ENCODE measurements at places on chromosomes 16 and 17.

GRCh38 chr17:64128787-64129514 lies 993 bp downstream of the ERN1 start:
- no peak for DNase-seq

DNA sequence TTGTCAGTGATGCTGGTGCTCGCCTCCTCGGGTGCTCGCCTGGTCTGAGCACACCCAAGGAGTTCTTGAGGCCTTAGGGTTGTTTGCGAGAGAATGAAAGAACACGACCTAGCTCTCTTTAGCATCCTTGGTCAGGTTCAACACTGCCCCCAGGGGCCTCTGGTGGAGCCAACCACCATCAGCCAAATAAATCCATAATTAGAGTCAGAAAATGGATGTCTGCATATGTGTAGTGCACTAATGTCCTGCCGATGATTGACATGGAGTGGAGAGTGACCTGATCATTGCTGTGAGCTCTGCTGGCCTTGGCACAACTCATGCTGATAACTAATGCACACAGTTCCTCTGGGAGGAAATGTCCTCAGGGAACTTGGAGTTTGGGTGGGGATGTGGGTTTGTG lies 8.2 kb upstream of the STH start:
- DNase-seq, result no peak

DNA sequence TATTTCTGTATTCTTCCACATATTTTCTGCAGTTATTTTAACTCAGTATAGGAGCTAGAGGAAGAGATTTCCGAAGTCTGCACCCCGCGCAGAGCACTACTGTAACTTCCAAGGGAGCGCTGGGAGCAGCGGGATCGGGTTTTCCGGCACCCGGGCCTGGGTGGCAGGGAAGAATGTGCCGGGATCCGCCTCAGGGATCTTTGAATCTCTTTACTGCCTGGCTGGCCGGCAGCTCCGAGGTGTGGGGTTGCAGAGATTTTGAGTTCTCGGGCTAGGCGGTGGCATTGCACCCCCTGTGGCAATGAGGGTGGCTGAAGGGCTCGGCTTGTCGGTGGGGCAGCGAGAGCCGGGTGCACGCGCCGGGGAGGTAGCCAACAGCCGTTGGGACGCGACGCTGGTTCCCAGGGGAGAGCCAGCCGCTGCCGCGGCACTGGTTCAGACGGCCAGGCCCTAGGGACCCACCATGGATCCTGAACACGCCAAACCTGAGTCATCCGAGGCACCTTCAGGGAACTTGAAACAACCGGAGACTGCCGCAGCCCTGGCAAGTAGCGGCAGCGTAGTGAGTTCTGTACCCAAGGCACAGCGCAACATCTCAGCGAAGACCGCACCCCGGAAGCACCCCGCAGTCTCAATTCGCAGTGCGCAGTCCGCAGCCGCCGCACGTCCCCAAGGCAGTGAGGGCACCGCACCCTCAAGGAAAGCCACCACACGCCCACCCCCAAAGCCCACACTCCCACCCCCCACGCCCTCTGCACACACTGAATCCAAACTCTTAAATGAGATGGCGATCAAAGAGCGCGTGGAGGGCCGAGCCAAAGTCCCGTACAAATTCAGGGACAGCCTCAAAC lies at the start of gene CMTM1:
Gene CMTM1, plus strand, starts transcription at position 389 of the 851 bp plus-strand sequence. Its CDS starts 75 bp downstream, at position 464.
- no peak for DNase-seq

DNA sequence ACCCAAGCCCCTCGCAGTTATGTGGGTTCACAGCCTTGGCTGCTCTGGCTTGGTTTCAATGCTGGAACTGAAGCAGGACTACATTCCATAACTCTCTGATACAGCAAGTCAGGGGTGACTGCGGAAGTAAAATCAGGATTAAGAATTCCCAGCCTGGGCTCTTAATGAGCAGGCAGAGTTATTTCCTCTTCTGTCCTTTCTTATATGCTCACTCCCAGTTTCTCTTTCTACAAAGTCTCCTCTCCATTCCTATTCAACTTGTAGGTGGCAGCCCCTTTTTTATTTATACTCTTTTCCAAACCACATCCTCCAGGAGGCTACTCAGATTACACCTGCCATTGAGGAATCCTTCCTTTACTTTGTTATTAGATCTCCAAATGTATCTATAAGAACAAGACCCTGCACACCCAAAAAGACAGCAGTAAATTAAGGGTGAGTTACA lies 40.3 kb downstream of the HOXB1 start:
- DNase-seq, result no peak

DNA sequence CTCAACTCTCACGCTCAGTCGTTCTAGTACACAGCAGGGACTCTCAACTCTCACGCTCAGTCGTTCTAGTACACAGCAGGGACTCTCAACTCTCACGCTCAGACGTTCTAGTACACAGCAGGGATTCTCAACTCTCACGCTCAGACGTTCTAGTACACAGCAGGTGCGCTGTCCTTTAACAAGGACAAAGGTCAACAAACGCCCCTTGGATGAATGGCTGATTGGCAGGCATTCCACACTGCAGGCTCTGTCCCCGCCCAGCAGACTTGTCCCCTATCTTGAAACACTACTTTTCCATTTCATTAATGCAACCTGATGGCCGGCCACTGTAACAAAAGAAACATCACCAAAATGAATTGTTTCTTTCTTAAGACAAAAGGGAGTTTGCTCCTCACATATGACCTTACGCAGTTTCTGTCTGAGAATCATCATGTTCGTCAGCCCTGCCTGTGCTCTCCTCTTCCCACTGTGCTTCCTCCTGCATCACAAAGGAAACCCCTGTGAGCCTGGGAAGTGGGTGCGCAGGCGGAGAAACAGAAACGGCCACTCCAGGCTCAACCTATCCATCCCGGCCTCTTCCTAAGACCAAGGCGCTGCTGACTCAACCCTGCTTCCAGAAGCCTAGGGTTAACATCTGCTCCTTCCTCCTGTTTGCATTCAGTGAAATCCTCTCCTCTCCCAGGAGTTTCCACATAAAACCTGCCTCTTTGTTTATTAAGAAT lies 59.8 kb downstream of the ANKRD11 start:
- DNase-seq, result no peak

GRCh38 chr17:1590029-1590746 lies 27.6 kb upstream of the PITPNA start:
- no peak for DNase-seq

GRCh38 chr16:65069766-65070165 lies 52.1 kb downstream of the CDH11 start:
- no peak for DNase-seq

DNA sequence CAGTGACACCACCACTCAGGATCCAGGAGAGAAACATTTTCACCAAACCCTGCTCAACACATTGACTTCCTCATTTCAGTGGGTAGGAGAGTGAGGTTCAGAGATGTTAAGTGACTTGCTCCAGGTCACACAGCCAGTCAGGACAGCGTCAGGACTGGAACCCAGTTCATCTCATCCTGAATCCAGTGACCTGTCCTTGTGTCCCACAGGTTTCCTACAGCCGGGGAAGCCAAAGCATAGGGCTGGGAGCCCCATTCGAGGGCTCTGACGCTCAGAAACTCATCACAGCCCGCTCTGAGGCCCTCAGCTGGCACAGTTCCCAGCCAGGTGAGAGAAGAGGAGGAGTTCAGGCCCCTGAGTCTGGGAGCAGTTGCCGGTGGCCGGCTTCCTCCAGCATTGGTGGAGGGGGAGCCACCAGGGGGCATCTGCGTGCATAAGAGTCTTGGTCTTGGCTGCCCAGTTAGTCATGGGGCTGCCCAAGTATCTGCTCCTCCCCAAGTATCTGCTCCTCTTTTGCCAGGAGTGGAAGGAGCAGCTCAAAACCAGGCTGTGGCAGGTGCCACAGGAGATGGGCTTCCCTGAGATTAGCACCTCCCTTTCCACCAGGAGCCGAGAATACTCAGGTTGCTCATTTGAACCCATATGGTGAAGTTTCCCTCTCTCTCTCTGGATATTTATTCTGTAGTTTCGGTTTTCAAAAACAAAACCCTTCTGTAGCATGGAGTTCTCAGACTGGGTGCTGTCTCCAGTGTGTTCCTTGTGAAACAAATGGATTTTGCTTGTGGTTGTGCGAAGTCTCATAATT lies 56.0 kb downstream of the TNFRSF13B start:
- DNase-seq, result peak; percentile 25

- DNase-seq, result no peak
These were observed 1.4 kb downstream of the SHISA6 start for GRCh38 chr17:11242411-11242810.

- DNase-seq, result no peak
These were observed 622 bp downstream of the TOM1L2 start for GRCh38 chr17:17971431-17972125.

GRCh38 chr16:12773221-12773620 lies 30.5 kb downstream of the CPPED1 start:
- no peak for DNase-seq

DNA sequence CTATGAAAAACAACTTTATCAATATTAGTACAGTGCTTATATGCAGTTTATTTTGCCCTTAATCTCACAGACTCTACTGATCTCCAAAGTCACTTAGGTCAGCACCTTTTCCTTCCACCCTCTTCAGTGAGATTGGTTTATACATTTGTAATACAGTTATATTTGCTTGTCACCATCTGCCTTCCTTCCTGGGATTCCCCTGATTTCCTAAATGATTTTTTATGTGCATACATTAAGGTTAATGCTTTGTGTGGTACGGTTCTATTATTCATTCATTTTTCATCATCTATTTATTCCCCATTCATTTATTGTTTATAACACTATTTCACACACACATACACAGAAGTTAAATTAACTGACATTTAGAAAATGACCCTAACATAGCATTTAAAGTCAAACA lies 419.8 kb upstream of the CDH11 start:
- no peak for DNase-seq

GRCh38 chr17:78602246-78602645 lies 25.1 kb upstream of the DNAH17 start:
- DNase-seq, result no peak
